ENCODE measurements at places on chromosomes 4 and X.

DNA sequence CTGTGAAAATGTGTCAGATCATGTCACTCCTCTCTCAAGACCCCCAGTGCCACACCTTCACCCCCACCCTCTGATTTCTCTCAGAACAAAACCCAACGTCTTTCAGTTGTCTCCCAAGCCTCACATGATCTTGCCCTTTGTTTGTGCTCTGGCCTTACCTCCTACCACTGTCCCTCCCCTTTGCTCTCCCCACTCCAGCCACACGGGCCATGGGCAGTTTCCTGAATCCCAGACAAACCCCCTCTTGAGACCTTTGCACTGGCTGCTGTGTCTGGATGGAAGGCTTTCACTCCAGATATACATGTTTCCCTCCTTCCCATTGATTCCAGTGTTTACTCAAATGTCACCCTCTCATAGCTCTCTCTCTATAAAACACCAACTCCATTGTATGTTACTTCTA lies 3.6 kb upstream of the CENPE start:
- no peak for DNase-seq

DNA sequence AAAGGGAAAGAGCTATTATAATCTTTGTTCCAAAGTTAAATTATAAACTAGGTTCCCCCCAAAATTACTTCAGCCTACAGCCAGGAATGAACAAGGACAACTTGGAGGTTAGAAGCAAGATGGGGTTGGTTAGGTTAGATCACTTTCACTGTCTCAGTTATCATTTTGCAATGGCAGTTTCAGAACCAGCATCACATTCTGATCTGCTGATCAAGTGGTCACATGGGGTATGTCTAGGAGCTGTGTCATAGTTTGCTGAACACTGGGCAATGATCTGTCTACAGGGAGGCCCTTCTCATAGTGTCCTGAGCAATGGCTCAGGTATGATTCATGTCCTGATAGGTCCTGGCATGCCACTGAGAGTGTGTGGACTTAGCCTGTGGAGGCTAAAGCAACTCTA lies 41.6 kb upstream of the XIAP start:
- no peak for DNase-seq

- no peak for DNase-seq
Measured at GRCh38 chrX:54427837-54428424, 12.3 kb upstream of the TSR2 start.

- no peak for DNase-seq
Measured at GRCh38 chr4:100079264-100079663, 111.0 kb downstream of the DDIT4L start.

Data from right renal cortex interstitium (tissue), 3 donors.